Esophagus mucosa (tissue), 1 donor: ENCODE measurements at places on chromosomes 2 and 18. TPM values are rescaled to one million over a fixed set of nuclear protein-coding genes. Genes with fewer than 3 reads are reported as not detected.

CIB4 gene
- total RNA-seq: not detected

ANTXR1 gene
- total RNA-seq: 13.9 TPM

LRP1B gene
- total RNA-seq: 0.40 TPM

PTPRM gene
- 5.3 TPM for total RNA-seq

SFTPB gene
- total RNA-seq: 0.84 TPM

CYB5A gene
- 74.4 TPM for total RNA-seq

ABCG8 gene
- total RNA-seq: not detected

OTX1 gene
- total RNA-seq: 1.8 TPM

HOXD13 gene
- total RNA-seq: not detected

UGT1A5 gene
- 0.68 TPM for total RNA-seq

CFC1 gene
- not detected for total RNA-seq

GAREM2 gene
- 0.68 TPM for total RNA-seq

MITD1 gene
- 19.0 TPM for total RNA-seq

COLEC12 gene
- total RNA-seq: 0.68 TPM

PDE11A gene
- total RNA-seq: not detected

LONRF2 gene
- 0.48 TPM for total RNA-seq

SH3YL1 gene
- total RNA-seq: 56.9 TPM

ALLC gene
- total RNA-seq: not detected

DLX2 gene
- not detected for total RNA-seq

SDC1 gene
- 477 TPM for total RNA-seq

AKAIN1 gene
- not detected for total RNA-seq

ANKRD30B gene
- total RNA-seq: not detected
